Neuronal stem cell (in vitro differentiated cells): ENCODE measurements at places on chromosomes 13 and 19.
A peak's percentile ranks its signal among the peaks of the same experiment; 100 is the strongest.

DNA sequence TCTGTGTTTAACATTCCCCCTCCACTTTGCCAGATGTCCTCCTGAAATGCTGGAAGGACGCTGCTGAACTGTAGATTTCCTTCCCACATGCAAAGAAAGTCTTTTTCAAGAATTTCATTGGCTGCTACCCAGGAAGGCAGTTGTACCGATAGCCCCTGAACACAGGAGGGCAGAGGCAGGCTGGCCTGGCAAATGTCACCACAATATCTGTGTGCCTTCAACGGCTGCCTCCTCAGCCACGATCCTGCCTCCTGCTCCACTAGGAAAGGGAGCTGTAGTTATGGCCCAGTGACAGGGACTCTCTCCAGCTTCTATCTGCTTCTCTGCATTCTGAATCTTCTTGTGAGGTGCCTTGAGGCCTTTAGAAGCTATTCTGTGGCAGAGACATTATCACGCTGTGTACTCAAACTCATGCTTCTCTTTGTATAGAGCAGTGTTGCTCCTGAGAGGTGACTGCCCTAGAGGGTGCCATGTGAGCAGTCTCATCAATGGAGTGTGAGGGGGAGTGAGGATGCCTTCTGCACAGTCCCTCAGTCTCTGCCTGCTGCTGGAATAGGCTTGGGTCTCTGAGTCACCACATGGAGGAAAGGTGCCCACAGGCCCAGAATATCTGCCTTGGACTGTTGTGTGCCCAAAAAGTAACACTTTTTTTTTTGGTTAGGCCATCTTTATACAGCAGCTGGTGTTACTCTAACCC, 279.8 kb downstream of the DNAJC15 start:
- peak; percentile 42 for DNase-seq

- no peak for DNase-seq
These were observed 492.7 kb downstream of the GPC5 start for GRCh38 chr13:91891141-91891540.

DNA sequence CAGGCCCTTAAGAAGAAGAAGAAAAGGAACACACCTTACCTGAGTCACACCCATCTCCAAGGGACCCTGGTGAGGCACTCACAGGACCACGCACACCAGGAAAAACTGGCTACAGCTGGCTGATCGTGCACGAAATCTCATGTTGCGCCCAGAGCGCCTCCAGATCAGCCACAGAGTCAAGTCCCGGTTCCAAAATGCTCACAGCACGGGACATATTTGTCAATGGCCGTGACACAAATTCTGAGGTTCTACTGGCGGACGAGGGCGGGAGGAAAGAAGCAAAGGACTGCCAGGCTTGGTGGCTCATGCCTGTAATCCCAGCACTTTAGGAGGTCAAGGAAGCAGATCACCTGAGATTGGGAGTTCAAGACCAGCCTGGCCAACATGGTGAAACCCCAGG, 21.5 kb downstream of the SH3GL1 start:
- no peak for DNase-seq

DNA sequence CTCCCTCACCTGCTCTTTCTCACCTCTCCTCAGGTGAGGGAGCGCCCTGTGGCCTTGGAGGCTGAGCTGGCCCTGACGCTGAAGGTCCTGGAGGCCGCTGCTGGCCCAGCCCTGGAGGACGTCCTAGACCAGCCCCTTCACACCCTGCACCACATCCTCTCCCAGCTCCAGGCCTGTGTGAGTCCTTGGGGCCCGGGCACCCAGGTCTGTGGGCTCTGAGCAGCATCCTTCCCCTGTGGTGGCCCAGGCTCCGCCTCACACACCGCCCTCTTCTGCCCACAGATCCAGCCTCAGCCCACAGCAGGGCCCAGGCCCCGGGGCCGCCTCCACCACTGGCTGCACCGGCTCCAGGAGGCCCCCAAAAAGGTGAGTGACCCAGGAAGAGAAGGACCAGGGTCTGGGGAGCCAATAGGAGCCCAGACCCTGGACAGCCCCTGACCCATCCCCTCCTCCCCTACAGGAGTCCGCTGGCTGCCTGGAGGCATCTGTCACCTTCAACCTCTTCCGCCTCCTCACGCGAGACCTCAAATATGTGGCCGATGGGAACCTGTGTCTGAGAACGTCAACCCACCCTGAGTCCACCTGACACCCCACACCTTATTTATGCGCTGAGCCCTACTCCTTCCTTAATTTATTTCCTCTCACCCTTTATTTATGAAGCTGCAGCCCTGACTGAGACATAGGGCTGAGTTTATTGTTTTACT, 1.9 kb downstream of the IFNL1 start:
- no peak for DNase-seq

DNA sequence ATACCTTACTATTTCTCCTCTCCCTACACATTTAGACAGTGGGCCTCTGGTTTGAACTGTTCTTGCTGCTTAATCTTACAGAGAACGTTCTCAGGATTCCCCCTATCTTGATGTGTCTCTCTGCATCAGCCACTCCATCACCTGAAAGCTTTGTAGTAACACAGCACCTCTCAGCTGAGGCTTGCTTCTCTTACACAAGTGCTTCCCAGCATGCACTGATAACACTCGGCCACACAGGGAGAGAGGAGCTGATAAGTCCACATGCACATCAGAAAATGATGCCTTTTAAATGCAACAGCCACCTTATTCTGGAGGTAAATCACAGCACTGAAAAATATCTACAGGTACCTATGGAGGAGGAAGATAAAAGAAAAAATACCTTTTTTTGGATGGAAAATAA, 192.2 kb upstream of the TSHZ3 start:
- no peak for DNase-seq

DNA sequence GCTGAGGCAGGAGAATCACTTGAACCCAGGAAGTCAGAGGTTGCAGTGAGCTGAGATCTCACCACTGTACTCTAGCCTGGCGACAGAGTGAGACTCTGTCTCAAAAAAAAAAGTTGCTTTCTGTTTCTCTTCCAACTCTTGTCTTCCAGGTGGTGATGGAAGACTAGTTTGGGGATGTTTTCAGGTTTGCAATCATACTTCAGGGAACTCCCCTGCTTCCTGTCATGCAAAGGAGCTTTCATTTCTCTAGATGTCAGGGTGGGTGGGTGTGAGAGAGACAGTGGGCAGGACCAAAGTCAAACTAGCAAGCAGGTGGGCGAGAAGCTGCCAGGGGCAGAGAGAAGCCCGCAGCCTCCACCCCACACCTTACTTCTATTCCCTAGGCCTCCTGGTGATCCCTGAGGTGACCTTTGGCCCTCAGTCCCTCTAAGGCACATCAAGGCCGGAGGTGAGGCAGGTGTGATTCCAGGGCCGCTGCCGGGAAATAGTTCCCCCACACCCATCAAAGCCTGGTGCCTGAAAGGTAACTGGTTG, 25.7 kb downstream of the CCNE1 start:
- no peak for DNase-seq

DNA sequence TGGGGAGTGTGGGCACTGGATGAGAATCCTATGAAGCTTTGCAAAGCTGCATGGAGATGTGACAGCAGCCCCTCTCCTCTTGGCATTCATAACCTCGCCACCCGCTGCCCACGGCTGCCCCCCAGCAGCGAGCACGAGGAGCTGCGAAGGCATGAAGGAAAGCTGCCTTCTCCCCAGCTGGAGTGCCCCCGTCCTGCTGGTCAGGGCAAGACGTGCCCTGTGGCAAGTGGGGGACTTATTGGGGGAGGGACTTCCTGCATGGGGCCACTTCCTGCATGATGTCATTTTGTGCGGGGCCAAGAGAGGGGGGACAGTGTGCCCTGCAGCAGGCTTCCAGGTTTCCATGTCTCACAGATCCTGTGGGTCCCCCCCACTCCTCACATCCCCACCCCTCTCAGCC, 85.9 kb downstream of the TSHZ3 start:
- no peak for DNase-seq

DNA sequence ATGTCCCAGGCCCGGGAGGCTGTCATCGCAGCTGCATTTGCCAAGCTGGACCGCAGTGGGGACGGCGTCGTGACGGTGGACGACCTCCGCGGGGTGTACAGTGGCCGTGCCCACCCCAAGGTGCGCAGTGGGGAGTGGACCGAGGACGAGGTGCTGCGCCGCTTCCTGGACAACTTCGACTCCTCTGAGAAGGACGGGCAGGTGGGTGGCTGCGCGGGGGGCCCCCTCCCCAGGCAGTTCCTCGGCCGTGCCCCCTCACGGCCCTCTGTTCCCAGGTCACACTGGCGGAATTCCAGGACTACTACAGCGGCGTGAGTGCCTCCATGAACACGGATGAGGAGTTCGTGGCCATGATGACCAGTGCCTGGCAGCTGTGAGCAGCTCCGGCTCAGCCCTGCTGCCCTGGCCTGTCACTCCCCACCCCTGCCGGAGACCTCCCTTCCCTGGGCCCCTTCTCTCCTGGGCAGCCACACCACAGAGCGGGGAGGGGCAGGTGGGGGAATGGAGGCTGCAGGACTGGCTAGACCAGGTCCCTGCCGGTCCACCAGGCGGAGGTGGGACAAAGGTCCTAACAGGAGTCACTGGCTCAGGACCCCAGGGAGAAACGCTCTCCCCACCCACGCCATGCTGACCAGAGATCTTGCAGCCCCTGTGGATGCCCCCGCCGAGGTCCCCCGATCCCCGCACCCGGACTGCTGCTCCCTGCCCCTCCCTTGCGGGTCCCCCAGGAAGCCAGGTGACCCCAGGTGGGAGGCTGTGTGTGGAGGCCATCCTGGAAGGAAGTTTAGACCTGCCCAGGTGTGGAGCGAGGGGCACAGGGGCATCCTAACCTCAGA, 1.1 kb downstream of the CAPS start:
- DNase-seq = no peak

DNA sequence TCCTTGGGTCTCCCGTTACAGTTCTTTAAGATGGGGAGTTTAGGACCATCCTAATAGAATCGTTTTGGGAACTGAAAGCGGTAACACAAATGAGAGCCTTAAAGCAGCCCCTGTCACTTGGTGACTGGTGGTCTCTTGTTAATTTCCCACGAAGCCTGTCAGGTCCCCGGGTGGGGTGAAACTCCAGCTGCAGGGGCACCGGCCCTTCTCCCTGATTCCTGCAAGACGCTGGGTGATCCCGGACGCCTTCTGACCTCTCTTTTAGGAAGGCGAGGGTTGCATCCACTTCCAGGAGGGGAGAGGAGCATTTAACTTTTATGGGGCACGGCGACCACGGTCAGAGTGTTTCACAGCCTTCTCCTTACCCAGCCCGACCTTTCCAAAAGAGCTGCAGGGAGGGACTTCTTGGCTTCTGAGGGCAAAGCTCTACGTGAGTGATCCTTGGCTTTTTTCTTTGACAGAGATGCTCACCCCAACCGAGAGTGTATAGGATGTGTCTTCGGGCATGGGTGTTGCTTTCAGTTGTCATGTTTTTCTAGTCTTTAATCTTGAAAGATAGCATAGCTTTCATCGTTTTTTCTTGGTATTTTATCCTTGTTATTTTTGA, 688 bp downstream of the ZNF225 start:
- DNase-seq = peak; percentile 3

DNA sequence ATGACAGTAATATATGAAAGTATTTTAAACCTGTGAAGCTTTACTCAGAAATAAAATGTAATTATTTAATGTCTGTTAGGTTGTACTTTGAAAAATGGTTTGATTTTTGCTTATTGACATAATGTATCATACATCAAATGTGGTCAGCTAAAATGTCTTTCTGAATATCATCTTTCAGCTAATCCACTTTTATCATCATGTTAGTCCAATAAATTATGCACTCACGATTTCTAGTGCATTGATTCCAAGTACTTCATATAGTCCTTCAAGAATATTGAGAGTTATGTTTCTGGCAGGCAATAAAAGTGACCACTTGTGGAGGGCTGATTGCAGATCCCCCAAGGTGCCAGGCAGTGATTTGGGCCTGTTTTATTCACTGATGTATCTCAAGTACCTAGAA, 1204.1 kb downstream of the OLFM4 start:
- DNase-seq = no peak

GRCh38 chr19:13872695-13873389, 4.1 kb upstream of the NANOS3 start:
- peak; percentile 75 for DNase-seq

GRCh38 chr19:4638317-4638716, 999 bp upstream of the TNFAIP8L1 start:
- no peak for DNase-seq

- no peak for DNase-seq
These were observed 7.2 kb downstream of the GSK3A start for GRCh38 chr19:42235181-42235580.

DNA sequence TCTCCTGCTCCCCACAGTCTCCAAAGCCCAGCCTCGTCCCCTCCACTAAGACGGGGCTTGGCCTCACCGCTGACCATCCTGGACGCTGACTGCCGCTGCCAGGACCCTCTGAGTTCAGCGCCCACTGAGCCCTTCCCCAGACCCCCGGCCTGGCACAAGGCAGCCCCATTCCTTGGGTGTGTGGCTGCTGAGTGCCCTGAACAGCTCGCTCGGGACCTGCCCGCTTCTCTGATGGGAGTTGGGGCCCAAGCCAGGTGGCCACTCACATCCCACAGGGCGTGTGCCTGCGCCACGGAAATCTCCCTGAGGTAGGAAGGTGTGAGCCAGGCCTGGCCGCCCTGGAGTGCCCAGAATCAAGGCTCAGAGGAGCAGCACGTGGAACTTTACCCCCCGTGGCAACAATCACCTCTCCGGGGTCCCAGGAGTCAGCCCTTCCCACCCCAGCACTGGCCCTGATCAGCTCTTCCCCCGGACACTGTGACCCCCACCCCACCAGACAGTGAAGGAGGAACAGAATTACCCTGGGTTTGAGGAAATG, 20.8 kb downstream of the C13orf46 start:
- DNase-seq = no peak

- DNase-seq = no peak
These were observed 62.0 kb downstream of the GPALPP1 start for GRCh38 chr13:45051315-45051714.

- no peak for DNase-seq
These were observed 14.8 kb upstream of the F7 start for GRCh38 chr13:113090806-113091205.

DNA sequence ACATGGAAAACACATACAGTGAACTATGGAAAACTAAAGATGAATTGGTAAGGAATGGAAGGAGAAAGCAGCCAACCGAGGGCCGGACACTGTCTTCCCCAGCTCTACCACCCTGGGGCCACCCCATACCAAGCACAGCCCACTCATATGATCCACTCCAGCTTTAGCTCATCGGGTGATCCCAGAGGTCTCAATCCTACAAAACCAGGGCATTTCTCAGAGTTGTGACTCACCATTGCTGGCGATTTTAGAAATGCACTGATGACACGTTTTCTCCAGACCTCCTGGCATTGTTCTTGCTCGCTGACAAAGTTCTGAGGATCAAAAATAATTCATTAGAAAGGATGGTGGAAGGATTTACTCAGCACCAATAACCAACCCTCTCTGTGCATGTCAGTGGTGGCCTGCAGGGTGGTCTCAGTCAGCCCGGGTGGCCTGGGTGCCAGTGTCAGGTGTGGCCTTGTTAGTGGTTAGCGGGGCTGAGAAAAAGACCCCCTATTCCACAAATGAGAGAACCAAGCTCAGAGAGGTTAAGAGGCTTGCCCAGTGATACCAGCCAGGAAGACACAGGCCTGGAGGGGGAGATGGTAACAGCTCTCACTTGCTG, 6.6 kb downstream of the TMEM272 start:
- no peak for DNase-seq

- DNase-seq = no peak
These were observed 9.8 kb upstream of the SIGLEC10 start for GRCh38 chr19:51427201-51427600.
